ENCODE measurements at places on chromosomes 3 and 15.

- DNase-seq = no peak
These were observed 906.7 kb downstream of the IGSF11 start for GRCh38 chr3:118127992-118128391.

DNA sequence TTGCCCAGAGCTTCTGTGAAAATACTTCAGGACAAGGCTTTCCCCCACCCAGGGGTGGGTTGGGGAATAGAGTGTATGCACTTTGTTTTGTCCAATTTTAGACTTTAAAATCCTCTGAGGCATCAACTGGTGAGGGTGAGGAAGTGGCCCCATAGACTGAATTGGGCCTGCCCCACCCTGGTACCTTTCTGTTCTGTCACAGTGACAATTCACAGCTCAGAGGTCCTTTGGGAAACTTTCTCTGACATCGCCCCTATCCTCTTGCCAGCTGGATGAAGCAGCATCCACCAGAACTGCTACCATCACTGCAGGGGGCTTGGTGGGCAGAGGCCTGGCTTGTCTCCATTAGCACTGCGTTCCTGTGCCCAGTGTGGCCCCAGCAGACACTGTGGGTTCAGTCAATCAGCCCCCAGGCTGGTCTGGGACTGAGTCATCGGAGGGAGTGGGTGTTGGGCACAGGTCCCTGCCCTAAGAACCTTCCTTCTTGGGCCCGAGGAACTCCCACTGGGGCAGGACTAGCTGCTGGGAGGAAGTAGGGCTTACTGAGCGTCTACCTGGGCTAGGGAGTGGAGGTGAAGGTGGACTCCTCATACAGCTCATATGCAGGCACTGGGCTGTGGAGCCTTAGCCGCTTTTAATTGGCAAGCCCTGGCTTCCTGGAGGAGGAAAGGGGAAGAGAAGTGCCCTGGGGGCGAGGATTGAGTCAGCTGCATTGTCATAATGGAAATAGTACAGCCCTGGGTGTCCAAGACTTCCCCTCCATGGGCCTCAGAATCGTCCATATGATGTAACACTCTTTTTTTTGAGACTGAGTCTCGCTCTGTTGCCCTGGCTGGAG is 1.5 kb upstream of the PPM1M start:
- peak; percentile 72 for DNase-seq

DNA sequence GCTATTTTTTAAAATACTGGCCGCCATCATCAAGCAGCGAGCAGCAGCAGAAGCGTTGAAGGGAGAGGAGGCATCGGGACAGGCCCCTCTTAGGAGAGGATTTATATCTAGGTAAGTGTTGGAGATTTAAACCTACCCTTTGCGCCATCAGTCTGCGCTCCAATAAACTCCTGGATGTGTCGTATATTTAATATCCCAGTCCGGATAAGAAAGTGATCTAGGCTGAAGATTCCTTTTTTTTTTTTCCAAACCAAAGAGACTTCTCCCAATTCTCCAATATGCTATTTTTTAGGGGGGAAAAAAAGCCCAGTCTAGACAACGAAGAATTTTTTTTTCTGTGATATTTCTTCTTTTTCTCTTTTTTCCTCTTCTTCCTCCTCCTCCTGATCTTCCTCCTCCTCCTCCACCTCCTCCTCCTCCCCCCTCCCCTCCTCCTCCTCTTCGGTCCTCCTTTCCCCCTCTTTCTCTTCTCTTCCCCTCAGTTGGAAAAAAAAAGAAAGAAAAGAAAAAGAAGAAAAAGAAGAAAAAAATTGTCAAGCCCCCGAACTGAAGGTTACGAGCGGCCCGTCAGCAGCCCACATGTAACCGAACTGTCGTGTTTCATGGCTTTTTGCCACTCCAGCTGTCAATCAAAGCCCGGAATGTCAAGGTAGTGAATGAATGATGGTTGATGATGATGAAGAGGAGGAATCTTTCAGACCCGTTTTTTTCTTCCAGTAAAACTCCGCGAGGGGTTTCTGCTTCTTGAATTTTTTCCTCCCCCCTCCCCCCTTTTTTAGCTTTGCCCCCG is 835 bp downstream of the MEIS2 start:
- DNase-seq = no peak

- no peak for DNase-seq
These were observed 29.5 kb downstream of the LINS1 start for GRCh38 chr15:100572362-100572983.

DNA sequence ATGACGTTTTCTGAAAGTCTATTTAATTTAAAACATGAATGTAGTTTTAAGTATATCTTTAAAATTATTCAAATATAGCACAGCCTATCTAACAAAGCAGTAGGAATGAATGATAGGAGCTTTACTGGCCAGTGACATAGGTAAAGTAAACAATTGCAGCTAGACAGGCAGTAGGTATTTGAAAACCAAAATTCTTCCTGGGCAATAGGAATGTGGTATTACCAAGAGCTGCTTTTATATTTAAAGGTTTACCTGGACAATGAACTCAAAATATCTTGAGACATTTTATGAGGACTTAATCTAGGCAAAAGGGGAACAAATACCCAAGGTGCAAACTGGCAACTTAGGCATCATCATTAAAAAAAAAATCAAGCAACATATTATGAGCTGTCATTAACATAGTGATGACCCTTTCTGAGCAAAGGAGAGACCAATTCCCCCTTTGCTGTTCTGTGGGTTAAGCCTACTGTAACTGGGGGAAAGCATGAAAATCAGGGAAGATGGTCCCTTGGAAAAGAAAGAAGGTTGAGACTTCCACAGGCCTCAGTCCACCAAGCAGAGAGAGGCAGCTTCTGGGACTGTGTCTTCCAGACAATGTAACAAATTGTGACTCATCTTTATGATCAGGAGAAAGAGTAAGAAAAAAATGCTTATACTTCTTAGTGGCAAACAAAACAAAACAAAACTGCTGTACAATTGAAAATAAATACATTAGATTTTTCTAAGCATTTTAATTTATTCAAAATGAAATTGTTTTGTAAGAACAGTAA is 12.9 kb downstream of the ISL2 start:
- DNase-seq = no peak

GRCh38 chr3:125647318-125648014 is 52.2 kb upstream of the OSBPL11 start:
- DNase-seq = no peak

DNA sequence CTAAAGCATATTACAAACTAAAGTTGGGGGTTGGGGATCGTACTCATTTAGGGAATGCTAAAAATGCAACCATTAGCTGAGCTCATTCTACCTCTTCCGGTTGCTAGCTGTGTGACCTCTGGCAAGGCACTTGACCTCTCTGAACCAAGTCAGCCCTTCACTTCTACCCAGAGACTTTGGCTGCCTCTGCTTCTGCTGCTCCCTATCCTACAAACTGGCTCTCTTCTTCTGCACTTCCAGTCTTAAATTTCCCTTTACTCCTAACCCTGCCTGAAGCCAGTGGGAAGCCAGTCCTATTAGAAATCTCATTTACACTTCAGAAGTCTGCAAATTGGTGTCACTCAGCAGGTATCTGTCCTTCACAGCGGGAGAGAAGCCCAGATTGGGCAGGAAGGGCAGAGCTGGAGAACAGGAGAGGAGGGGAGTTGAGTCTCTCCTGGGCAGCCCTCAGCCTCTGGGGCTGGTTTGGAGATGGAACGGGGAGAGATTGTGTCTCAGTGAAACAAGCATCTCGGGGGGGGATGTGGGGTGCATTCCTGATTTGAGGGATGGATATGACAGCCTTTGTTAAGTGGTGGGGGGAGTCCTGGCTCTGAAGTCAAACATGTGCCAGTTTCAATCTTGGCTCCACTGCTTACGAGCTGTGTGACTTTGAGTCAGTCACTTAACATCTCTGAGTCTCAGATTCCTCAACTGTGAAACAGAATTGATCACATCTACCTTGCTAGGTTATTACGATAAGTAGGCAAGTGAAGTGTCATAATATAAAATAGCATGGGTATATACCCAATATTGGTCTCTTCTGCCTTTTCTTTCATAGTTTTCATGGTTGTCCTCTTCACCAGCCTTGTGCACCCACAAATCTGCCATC is 7.8 kb upstream of the AEN start:
- DNase-seq = no peak

GRCh38 chr3:74531491-74531890 is 83.0 kb downstream of the CNTN3 start:
- no peak for DNase-seq

- no peak for DNase-seq
These were observed 94.2 kb downstream of the ADAMTS17 start for GRCh38 chr15:100247228-100248225.

- no peak for DNase-seq
These were observed 179.7 kb downstream of the ADAMTS9 start for GRCh38 chr3:64508140-64508539.

GRCh38 chr3:170865209-170866094 is 4.5 kb downstream of the RPL22L1 start:
- no peak for DNase-seq

DNA sequence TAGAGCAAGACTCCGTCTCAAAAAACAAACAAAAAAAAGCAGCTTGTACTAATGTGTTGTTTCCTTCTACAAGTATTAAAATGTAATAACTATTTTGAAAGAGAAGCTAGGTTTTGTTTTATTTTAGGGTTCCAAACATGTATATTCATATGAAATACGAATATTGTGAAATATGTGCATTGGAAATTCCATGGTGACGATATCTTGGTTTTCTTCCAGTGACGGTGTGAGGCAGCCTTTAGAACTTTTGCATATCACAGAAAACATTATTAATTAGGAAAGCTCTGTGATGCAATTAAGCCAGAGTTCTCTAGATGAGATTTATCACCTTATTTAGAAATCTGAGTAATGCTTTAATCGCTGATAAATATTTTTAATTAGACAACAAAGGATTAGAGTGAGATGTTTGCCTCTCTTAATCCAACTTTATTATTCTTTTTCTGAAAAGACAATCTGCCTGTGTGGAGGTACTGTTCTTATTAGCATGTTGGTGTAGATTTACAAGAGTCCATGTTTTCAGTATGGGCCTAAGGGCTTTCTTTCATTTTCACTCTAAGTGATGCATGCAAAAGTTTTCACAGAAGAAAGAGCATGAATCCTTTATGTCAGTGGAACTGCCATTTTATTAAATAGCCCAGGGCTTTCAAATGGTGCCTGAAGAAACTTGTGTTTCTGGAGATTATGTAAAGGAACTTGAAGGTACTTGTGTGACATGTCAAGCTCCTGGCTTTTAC is 37.7 kb upstream of the SAMMSON start:
- no peak for DNase-seq

GRCh38 chr3:47073685-47074084 is 90.2 kb downstream of the SETD2 start:
- DNase-seq = no peak

- no peak for DNase-seq
These were observed 19.0 kb upstream of the PRICKLE2 start for GRCh38 chr3:64244011-64244942.

- no peak for DNase-seq
These were observed 146.6 kb downstream of the ATP10A start for GRCh38 chr15:25716414-25717126.

DNA sequence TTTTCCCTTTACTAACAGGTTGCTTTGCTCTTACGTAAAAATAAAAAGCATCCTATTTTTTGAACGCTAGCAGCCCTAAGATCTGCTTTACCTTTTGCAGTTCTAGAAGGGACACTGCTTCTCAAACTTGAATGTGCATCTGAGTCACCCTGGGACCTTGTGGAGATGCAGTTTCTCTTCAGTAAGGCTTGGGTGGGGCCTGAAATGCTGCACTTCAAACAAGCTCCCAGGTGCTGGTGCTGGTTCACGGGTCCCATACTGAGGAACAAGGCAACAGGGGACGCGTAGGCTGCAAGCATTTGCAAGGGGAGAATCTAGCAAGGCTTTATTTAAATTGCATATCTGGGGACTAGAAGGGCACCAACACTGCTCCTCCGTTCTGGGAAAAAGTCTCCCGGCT is 30.0 kb downstream of the MB21D2 start:
- DNase-seq = no peak

GRCh38 chr3:85977615-85978338 is 1013.2 kb downstream of the VGLL3 start:
- DNase-seq = no peak

DNA sequence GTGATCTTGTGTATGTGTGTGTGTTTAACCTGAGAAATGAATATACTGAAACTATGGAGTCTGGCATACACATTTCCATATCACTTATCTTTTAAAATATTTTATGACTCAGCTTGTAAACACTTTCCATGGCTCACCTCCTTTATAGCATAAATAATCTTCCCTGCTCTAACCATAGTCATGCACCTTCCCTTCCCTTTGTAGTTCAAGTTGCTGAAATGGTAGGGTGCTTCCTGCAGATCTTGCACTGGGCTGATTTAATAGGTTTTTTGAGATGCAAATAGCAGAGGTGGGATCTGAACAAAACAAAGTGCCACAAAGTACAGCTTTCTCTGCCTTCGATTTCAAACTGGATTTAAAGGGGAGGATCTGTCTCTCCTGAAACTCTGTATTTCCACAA is 712.7 kb upstream of the LMCD1 start:
- no peak for DNase-seq

GRCh38 chr15:25090073-25090733 is 135.4 kb downstream of the SNRPN start:
- no peak for DNase-seq

- no peak for DNase-seq
These were observed 11.8 kb downstream of the PLCD1 start for GRCh38 chr3:38017445-38018295.

DNA sequence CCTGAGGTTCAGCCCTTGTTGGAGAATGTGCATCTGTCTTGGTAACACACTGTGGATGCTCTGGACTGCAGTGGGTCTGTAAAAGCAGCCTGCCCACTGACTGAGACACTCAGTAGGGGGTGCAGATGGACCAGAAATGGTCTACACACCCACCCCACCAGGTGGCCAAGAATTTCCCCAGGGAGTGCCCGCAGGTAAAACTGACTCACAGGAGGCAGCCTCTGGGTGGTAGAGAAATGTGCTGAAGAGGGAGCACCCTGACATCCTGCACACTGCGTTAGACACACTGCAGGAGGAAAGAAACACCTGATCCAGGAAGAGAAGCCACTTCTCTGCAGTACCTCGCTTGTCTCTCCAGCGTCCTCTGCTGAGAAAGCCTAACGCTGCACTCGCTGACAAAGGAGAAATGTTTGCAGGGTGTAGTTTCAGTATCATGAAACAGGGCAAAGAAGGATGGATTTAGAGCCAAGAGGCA is 109.5 kb upstream of the ABHD17C start:
- DNase-seq = no peak

DNA sequence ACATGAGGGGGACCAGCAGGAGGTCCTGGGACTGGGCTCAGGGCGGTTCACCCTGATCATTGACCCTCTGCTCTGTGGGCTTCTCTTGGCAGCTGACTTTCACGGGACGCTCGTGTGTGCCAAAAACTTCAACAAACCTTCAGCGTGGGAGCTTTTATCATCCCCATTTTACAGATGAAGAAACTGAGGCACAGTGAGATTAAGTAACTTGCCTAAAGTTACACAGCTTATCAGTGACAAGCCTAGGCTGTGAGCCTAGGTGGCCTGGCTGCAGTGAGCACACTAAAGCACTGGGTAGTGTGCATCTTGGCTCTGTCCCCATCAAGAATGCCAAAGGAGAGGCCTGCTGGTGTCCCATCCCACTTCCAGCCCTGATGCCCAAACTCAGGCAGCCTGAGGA is 23.6 kb upstream of the DUSP7 start:
- no peak for DNase-seq

DNA sequence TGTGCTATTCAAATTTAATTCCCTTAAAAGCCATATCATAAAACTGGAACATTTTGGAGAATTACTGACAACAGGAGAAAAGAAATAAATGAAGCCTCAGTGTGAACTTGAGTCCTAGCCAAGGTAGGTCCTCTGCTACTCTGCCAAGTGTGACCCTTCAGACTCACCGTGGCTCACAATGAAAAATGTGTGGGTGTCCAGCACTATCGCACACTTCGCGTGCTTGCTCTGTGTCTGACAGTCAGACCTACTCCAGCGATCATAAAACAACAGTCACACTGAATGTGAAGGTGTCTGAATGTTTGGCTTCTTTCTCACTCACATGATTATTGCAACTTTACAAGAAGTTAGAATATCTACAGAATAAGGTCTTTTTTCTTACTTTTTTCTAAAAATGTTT is 65.8 kb upstream of the TRA2B start:
- DNase-seq = no peak
